ENCODE measurements at places on chromosomes 5 and 9.

- no peak for DNase-seq
Measured at GRCh38 chr9:101359679-101360078, 25.1 kb downstream of the BAAT start.

- DNase-seq, result no peak
Measured at GRCh38 chr9:109477258-109478050, 20.7 kb downstream of the PTPN3 start.

DNA sequence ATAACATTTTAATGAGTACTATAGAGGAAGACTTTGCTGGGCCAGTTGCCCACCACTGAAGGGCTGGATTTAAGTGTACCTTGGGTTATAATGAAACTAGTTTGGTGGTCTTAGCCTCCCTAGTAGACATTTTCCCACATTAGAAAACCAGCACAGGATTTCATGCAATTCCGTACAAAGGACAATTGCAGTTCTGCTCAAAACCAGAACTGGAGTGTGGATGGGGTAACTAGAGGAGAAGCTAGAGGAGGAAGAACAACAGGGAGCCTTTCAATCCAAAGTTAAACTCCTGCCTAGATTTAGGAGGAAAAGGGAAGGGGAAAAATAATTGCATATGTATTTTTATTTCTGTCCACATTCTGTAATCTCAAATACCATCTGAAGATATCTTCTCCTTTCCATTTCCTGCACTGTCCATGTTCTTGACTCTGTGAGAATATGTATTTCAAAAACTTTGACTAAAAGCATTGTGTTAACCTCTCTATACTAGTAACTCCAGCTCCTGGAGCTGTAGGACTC, 97.5 kb upstream of the SSBP2 start:
- no peak for DNase-seq

GRCh38 chr5:1108865-1109174, 3.0 kb downstream of the SLC12A7 start:
- DNase-seq, result no peak

DNA sequence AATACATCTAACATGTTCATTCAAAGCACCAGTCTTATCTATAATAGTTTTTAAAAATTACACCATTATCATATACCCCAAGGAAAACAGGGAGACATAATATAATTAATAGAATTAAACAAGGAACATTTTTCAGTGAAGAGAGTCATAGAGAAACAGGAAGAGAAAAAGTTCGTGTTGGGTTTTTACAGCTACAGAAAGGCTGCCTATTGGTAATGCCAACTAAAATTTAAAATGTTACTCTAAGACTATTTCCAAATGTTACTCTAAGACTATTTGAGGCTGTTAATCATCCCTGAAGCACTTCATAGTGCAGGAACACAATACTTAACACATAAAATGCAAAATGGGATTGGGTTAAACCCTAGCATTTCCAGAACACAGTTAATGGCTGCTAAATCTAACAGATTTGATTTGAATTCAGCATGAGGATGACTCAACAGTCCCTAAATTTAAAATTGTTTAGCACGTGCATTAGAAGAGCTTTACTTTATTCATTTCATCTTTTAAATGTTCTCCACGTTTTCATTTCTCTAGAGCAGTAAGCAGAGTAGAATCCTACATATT, 54.5 kb downstream of the OXCT1 start:
- no peak for DNase-seq

DNA sequence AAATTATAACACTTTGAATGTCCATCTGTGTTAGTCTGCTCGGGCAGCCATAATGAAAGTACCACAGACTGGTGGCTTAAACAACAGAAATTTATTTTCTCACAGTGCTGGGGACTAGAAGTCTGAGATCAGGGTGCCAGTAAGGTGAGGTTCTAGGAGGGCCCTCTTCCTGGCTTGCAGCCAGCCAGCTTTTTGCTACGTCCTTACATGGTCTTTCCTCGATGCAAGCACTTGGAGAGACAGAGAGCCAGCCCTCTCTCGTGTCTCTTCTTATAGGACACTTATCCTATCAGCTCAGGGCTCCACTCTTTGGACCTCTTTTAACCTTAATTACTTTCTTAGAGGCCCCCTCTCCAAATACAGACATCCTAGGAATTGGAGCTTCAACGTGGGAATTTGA, 351.8 kb downstream of the SPOCK1 start:
- DNase-seq, result no peak

- DNase-seq, result no peak
Measured at GRCh38 chr5:131981516-131981915, 29.9 kb downstream of the ACSL6 start.

- no peak for DNase-seq
Measured at GRCh38 chr9:134661299-134661698, 19.7 kb downstream of the COL5A1 start.

DNA sequence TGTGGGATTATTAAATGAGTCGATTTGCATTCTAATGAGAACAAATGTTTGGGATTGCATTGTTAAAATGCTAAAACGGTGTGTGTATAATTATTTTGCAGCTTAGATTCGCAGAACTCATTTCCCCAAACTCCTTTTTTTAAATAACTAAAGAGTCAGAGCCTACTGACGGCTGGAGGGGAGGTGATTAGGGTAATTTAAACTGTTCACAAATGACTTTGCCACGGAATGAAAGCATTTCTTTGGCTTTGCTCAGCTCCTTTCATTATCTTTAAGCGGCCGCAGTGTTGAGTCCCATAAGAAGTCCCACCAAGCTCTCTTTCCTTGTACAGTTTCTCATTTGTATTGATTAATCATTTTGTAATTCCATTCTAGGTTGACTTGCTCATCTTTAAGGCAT, 1632.8 kb downstream of the MAT2B start:
- DNase-seq, result no peak

- DNase-seq, result no peak
Measured at GRCh38 chr5:41918105-41918504, 7.0 kb upstream of the FBXO4 start.

- DNase-seq, result no peak
Measured at GRCh38 chr5:59790776-59791475, 102.6 kb downstream of the PDE4D start.

- DNase-seq, result peak; percentile 92
Measured at GRCh38 chr5:26553079-26553478, 485.3 kb downstream of the CDH9 start.

- no peak for DNase-seq
Measured at GRCh38 chr5:81608976-81609375, 141.9 kb downstream of the SSBP2 start.

GRCh38 chr9:71636143-71636839, 132.0 kb downstream of the CEMIP2 start:
- DNase-seq, result no peak

DNA sequence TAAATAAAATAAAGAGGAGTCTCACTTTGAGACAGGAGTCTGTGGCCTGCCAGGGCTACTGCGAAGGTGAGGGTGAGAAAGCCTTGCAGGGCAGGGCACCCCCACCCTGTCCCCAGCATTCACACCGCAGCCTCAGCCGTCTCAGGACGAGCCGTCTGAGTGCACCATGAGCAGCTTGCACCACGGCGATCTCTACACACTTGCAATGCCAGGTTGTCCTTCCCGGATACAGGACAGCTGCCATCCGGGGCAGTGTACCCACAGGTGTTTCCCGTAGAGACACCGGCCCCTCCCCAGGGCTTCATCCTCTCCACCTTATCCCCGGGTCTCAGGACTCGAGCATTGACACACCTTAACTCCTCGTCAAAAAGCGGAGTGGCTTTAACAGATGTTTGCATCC, 43.3 kb downstream of the IRX2 start:
- no peak for DNase-seq

DNA sequence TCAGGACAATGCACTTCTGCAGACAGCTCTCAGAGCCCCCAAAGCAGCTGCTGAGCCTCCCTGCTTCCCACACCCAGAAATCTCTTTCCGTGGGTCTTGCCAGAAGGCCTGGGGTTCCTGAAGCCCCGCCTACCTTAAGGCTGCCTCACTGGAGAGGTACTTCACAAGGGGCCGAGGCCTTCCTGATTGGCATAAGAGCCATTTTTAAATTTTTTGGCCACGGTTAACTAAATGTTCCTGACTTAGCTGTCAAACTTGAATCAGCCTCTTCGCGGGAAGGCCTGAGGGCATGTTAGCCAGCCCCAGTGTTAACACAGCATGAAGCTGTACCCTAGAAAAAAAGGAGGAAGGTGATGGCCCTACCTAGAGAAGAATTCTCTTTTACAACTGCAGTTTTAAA, 20.7 kb upstream of the EPB41L4B start:
- DNase-seq, result no peak

DNA sequence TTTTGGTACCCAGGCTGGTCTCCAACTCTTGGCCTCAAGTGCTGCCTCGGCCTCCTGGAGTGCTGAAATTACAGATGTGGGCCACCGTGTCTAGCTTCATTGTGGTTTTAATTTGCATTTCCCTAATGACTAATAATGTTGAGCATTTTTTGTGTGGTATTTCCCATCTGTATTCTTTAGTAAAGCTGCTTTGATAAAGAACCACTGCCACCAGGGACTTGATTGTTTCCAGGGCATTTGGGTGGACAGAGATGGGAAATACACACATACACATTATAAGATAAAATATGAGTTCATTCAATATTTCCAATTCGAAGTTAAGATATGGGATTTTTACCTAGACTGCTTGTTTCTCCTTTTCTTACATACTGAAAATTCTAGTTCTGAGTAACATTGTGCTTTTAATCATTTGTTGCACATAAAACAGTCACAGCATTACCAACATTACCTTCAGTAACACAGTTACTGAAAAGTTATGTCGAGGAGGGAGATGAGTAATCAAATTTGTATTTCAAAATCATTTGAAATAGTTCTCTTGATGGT, 28.9 kb downstream of the HABP4 start:
- no peak for DNase-seq

- DNase-seq, result peak; percentile 11
Measured at GRCh38 chr5:140114341-140115185, 654 bp downstream of the PURA start.

GRCh38 chr5:171838066-171838465, 52.4 kb downstream of the SMIM23 start:
- DNase-seq, result no peak

GRCh38 chr5:116441223-116441622, 133.4 kb downstream of the SEMA6A start:
- DNase-seq, result peak; percentile 27

DNA sequence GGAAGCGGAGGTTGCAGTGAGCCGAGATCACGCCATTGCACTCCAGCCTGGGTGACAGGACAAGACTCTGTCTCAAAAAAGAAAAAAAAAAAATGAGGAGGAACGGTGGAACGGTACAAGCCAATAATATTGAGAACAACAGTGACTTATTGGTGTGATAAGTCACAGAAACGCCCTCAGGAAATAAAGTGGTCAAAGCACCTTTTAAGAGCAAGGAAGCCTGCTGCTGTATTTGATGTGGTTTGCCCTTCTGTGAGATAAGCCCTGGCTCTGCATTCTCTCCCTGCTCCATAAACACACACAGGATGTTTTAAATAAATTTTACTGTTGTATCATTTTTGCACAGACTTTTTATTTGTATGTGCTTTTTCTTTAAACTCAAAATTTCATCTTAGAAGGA, 269.9 kb upstream of the MSX2 start:
- DNase-seq, result no peak

Data from NCI-H1092 (cell line).